DND-41 (cell line): ENCODE measurements at places on chromosomes 16 and 17.
A peak's percentile ranks its signal among the peaks of the same experiment; 100 is the strongest.

GRCh38 chr17:4072487-4073157, 70.2 kb downstream of the ZZEF1 start:
- no peak for DNase-seq

- peak; percentile 42 for DNase-seq
Measured at GRCh38 chr17:27481327-27481726, 25.1 kb downstream of the KSR1 start.

DNA sequence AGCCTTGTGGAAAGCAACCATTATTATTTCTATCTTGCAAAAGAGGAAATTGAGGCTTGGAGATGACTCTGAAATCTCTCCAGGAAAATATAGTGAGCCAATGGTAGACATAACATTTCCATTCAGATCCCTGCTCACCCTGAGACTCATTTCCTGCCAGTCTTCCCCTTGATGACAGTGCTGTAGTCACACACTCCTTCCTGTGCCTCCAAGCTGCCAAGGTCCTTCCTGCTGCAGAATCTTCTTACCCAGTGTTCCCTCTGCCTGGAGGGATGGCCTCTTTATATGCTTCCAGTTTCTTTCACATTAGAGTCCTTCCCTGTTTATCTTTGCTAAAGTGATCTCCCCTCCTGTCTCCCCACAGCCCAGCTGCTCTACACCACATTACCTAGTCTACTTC, 648.1 kb downstream of the TOX3 start:
- no peak for DNase-seq

DNA sequence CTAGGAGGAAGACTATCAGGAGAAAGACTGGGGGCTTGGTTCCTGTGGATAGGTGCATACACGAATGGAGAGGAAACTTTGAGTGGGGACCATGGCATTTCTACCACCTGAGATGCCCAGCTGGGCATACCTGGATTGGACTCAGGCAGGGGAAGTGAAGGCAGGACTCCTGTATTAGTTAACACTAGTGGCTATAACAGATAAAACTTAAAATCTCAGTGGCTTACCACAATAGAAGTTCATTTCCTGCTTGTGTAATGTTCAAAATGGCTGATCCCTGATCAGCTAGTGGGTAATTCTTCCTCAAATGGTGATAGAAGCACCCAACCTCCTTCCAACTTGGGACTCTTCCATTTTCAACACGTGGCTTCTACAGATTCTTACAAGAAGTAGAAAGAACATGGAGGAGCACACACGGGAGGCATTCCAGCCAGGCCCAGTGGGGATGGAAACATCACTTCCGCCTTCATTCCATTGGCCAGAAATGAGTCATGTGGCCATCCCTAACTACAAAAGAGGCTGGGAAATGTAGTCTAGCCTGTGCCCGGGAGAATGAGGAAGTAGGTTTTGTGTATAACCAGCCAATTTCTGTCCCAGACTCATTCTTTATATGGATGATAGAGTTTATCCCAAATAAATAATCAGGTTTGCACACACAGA, 112.1 kb downstream of the UTP18 start:
- peak; percentile 21 for DNase-seq

GRCh38 chr17:73376152-73376551, 64.4 kb upstream of the CDC42EP4 start:
- DNase-seq, result no peak

DNA sequence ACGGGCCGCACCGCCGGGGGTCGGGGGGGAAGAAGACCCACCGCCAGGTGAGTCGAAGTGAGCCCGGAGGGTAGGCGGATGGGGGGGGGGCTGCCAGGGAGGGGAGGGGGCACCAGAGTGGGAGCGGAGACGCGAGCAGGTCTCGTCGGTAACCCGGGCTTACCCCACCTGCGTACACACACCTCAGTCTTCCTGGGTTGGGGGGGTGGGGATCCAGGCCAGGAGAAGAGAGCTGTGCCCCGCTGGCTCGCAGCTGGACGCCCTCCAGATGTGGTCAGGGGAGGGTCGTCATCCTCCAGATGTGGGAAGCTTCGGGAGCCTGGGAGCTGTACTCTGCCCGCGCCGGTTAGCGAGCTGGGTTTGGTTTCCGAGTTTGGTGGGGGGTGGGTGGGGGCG, 1.2 kb downstream of the CACNA1G start:
- DNase-seq, result no peak

- DNase-seq, result no peak
Measured at GRCh38 chr16:24309258-24310142, 53.4 kb downstream of the CACNG3 start.

DNA sequence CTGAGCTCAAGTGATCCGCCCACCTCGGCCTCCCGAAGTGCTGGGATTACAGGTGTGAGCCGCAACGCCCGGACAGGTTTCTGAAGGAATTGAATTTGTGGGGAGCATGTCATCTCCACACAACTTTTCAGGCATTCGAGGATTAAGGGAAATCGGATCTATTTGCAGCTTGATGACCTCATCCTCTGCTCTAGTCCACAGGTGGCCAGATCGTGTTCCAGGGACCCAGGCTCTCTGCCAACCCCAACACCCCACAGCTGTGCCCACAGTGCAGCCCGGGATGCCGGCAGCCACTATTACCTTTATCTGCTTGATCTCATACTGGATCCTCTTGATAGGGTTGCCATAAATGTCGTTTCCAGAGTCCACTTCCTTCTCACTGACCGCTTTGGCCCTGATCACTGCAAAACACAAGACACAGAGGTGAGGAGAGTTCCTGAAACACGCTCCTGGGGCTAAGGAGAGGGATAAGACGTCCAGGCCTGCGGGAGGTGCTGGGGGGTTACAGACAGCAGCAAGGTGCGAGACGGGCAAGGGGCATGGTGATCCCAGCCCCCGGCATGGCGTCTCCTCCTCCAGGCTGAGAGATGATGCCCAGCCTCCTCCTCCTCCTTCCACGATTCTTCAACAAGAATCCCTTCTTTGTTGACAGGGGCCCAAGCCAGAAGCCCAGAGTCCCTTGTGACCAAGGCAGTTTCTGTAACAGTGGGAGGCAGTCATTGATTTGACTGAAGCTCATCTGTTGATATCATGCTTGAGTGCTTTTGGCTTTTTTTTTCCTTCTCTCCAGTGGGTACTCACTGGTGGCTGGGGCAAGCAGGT, 29.3 kb downstream of the CEP295NL start:
- no peak for DNase-seq

GRCh38 chr16:64892835-64893785, 228.8 kb downstream of the CDH11 start:
- no peak for DNase-seq

- no peak for DNase-seq
Measured at GRCh38 chr17:289409-289808, 63.2 kb downstream of the RPH3AL start.

DNA sequence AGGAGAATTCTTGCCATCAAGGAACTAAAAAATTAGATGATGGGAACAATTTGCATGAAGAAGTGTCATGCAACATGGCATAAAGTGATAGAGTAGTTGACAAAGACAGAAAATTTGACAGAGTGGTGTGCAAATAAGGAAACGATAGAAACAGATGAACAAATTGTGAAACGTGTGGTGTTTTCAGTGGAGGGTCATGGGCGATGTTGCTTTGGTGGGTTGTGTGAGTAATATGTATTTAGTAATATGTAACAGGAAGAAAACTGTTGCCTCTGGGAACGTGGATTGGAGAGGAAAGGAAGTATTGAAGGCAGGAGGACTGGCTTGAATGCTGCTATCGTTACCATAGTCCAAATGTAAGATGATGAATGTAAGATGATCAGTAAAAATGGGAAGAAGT, 3.6 kb downstream of the COX10 start:
- no peak for DNase-seq

GRCh38 chr16:67278773-67279295, 498 bp upstream of the PLEKHG4 start:
- no peak for DNase-seq

GRCh38 chr16:69483611-69484010, 59.2 kb downstream of the CYB5B start:
- DNase-seq, result no peak

- DNase-seq, result no peak
Measured at GRCh38 chr16:86819533-86819892, 241.2 kb downstream of the FOXL1 start.

DNA sequence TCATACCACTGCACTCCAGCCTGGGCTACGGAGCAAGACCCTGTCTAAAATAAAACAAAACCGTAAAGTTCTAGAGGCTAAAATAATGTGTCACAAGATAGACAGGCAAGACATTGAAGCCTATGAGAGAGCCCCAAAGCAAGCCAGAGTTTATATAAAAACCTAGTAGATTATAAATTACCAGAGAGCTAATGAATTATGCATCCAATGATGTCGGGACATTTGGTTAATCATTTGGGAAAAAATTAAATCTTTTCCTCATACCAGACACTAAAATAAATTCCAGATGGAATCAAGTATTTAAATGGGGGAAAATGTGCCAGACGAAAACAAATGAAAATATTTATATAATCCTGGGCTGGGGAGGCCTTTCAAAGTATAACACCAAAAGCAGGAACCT, 24.2 kb downstream of the CCDC40 start:
- DNase-seq, result no peak

DNA sequence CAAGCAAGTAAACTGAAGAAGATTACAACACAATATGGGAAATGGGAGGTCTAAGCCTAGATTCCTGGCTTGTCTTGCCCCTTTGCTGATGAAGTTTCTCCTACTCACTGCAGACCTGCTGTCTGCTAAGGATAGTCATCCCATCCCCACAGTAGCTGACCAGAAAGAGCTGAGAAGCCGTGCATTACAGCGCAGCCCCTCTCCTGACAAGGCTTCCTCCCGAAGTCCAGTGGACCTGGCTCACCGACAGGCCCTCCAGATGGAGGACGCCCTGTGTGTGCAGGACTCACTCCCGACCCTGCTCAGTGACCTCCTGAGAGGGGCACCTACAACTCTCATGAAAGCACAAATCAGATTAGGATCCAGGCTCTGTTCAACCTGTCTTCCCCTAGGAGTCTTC, 35.4 kb downstream of the KIAA0753 start:
- no peak for DNase-seq

GRCh38 chr17:79851461-79851817, 12.2 kb upstream of the CBX4 start:
- DNase-seq, result no peak

- no peak for DNase-seq
Measured at GRCh38 chr17:31580706-31581490, 189.4 kb downstream of the RAB11FIP4 start.

- DNase-seq, result no peak
Measured at GRCh38 chr16:11236461-11237254, 19.3 kb downstream of the SOCS1 start.

GRCh38 chr17:51617986-51618385, 357.6 kb downstream of the UTP18 start:
- no peak for DNase-seq

DNA sequence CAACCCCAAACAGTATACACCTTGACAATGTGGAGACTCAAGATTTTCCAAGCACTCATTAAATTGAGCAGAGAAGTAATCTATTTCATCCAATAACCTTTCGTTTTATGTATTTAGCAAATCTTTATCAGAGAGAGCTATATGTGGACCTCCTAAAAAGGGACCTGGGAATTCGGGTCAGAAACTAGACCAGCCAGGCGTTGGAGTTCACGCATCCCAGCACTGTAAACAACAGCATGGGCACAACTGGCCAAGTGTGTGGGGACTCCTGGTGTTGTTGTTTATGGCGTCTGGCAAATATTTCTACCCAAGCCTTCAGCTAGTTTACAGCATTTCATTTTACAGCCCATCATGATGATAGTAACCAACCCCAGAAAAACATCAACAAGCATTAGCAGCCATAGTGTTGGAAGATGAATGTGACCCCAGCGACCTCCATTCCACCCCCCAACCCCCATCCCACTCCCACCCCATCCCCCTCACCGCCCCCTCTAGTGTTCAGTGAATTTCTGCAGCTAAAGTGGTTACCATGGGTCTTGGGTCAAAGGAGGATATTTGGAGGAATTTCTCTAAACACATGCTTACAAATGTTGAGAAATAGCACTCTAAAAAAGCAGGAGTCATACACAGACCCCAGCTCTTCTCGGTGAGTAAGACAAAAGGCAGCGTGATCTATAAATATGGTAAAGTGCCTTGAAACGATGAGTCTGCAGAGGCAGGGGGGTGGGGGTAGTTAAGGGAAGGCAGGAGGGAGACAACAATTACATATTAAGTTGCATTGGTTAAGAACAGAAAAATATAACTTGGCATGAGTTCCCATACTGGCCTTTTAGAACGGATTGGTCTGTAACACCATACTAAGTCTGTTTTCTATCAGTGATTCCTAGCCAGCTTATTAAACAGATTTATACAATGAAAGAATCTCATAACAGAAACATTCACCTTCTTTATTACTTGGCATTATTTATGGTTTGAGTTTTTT, 91.4 kb upstream of the TBX2 start:
- DNase-seq, result no peak

GRCh38 chr17:44198721-44199552, 747 bp downstream of the ATXN7L3 start:
- peak; percentile 69 for DNase-seq

DNA sequence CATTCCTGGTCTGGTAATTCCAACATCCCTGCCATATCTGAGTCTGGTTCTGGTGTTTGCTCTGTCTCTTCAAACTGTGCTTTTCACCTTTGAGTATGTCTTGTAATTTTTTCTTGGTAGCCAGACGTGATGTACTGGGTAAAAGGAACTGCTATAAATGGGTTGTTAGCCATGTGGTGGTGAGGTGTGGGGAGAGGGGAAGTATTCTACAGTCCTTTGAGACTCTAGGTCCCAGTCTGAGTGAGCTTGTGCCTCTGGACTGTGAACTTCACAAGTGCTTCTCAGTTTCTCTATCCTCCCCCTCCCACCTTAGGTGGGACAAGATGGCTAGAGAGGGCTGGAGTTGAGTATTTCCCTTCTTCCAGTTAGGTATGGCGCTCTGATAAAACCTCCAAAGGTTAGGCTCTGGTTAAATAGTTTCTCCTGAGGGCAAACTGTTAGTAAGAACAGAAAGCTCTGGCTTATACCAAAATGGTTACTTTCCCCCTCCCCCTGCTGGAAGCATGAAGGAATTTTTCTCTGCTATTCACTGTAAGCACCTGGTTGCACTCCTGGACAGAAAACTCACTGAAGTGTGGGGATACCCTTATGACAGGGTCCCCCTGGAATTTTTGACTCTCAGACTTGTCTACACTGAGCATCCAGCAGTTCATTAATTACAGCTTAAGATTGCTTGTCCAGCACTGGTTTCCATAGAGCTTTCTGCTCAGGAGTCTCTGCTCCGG, 87.8 kb downstream of the MARCHF10 start:
- no peak for DNase-seq

DNA sequence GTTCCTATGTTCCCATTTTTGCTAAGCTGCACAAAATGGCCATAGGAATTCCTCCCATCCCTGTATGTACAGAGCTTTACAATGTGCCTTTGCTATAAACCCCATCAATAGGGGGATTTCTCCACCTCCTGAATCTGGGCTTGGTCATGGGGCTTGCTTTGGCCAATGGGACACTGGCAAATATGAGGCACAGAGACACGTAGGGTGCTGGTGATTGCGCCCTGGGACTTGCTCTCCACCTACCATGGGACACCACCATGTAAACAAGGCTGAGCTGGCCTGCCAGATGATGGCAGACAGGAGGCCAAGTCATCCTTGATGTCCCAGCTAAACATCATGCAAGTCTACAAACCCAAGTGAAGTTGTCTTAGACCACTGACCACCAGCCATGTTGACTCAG, 15.3 kb upstream of the ALDH3A1 start:
- DNase-seq, result no peak
